Dorsolateral prefrontal cortex (tissue), 122 donors: ENCODE measurements at places on chromosomes 1 and 21.
A peak's percentile ranks its signal among the peaks of the same experiment; 100 is the strongest.

DNA sequence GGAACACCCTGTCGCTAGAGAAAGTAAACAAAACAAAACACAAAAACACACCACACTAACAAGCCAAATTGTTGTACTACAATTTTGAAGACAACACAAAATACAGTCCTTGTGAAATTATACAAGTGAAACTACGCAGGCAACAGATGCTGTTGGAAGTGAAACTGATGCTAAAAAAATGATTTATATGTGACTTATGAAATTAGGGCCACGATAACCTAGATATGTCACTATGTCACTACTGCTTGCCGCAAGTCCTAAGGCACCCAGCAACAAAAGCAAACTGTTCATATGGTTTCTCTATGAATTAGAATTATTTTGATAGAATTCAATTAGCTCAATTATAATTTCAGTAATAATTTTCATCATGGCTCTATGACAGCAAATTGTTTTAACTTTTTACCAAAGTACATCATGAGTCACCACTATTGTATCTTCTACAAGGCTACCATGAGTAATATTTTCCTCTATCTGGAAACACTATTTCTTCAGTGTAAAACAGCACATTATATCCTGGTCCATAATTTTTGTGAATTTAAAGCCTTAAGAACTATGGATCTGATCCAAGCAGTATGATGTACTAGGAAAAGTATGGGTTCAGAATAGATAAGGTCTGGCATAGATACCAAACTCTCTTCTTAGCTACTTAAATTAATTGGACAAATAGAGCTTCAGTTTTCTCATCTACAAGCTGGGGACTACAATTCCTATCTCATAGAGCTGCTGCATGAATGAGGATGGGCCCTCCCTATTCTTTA is 216.3 kb downstream of the COL11A1 start:
- no peak for DNase-seq

DNA sequence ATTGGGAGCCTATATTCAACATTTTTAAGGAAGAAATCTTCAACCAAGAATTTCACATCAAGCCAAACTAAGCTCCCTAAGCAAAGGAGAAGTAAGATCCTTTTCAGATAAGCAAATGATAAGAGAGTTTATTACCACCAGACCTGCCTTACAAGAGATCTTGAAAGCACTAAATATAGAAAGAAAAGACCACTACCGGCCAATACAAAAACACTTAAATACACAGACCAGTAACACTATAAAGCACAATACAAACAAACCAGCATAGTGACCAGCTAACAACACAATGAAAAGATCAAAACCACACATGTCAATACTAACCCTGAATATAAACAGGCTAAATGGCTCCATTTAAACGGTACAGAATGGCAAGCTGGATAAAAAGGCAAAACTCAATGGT is 165.4 kb downstream of the MRPL39 start:
- DNase-seq: no peak

GRCh38 chr1:178864326-178864725 is 6.6 kb downstream of the ANGPTL1 start:
- no peak for DNase-seq

- DNase-seq: no peak
Measured at GRCh38 chr1:198679535-198680173, 40.8 kb downstream of the PTPRC start.

DNA sequence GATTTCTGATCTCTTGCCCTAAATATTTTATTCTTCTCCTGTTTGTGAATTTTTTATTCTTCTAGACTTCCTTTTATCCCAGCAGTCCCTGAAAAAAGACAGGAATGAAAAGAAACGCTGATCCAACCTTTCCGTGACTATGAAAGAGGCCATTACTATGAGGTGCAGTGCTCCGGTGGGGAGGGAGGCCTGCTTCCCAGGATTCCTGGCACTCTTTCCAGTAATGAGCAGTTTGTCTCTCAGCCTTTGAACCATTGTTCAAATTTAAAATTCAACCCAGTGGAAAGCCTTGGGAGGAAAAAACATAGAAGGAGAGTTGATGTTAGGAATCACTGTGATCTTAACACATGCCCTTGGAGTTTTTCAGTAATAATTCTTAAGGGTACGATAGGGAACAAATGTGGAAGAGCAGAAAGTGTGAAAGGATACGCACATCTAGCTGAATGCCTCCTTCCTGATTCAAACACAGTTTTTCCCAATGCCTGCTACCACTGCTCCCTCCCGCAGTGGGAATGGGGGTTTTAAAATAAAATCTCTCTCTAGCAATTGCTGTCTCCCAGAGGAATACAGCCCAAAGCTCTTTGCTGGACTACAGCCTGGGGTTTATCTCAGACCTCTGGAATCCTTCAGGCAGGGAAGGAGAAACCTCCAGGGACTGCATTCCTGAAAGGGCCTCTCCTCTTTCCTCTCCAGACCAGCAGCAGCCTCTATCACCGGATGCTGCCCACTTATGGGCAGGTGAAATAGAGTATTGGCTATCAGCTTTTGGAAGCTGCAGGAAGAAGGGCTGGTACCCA is 6.1 kb downstream of the IER5 start:
- no peak for DNase-seq

- no peak for DNase-seq
Measured at GRCh38 chr1:155241841-155242264, 13.4 kb downstream of the ENTREP3 start.

DNA sequence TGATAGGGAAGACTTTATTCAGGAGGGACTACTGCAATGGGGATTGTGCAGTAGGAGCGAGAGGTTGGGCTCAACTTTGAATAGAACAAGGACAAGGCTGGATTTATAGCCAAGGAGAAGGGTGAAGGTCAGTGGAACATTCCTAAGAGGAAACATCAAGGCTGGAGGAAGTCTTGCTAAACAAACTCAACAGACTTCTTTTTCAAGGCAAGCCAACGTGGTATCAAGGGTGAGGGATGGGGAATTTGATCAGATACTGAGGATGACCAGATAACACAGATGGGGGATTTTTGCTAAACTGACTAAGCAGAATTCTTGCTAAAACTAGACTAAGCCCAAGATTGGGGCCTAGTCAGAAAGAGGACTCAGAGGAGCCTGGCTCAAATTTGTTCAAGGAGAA is 107.3 kb downstream of the DUSP10 start:
- no peak for DNase-seq

DNA sequence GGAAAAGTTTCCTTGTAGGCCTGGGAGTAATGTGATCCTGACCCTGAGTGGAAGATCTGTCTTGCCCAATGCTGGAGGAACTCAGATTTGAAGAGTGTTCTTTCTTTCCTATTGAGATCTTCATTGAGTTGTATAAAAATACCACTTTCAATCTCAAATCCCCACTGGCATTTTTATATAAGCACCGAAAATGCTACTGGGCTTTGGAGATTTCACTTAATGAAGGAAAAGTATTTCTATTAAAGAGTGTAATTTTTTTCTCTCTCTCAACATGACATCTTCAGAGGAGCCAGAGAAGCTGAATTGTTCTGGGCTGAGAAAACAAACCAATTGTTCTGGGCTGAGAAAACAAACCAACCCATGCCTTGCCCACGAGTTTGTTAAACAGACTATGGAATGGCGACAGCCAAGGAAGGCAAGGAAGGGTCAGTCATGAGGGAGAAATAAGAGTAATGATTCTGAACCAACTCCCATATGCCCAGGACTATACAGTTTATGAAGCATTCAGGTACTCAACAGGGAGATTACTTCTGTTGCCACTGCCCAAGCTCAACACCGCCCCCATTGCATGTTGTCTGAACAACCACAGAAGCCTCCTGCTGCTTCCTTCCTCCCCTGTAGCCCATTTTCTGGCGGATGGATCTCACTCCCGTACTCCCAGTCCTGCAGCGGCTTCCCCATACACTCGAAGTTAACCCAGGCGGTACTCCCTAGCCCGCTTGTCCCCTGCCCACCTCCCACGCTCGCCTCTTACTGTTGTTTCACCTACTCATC is 103.2 kb downstream of the BEND5 start:
- DNase-seq: no peak

- DNase-seq: peak; percentile 53
Measured at GRCh38 chr1:54850069-54850730, 36.8 kb downstream of the DHCR24 start.

DNA sequence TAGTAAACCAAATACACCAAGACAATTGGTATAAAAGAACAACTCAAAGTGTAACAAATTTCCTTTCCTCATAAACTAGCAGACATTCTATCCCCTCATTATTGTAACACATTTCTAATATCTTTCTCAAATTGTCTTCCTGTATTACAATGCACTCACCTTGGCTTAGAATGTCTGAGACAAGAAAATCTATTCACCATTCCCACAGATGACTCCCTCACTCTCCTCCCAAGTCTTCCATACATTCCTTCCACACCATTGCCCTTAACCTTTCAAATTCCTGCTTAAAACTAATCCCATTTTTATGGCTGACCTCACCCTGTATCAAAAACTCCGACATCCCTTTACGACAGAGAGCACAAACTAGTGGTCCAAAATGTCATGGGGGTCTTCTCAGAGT is 56.0 kb downstream of the LTN1 start:
- no peak for DNase-seq

- no peak for DNase-seq
Measured at GRCh38 chr21:41500931-41501381, 7.0 kb downstream of the TMPRSS2 start.

DNA sequence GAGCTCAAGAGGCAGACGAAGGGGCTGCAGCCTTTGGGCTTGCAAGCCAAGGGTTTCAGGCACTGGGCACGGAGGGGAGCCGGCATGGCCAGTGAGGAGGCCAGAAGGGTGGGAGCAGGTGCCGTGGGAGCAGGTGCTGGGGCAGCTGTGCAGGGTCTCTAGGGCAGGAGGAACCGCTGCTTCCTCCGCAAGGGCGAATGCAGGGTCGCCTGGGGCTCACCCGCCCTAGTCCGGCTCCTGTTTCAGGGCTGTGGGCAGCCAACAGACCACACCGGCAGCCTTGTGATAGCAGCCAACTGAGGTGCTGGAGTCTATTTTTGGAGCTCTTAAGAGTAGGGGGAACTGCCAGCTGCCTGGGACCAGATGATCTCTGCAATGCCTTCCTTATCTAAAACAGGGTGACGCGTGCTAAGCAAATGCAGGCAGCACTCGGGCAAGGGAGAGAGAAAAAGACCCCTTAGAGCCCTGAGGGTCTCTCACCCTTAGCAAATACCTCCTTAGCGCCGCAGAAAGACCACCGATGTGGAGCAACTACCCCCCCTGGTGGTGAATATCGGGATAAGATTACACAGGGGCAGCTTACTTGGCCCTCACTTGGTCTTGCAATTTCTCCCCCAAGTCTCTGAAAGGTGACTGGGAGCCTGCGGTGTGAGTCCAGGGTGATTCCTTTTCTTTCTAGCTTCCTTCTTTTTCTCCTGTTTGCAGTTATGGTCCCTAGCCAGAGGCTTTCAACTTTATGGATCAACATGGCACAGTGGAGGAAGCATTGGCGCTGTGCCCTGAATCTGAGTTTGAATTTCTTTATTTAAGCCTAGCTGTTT is 20.7 kb upstream of the MAPKAPK2 start:
- peak; percentile 58 for DNase-seq

- peak; percentile 78 for DNase-seq
Measured at GRCh38 chr1:116168277-116169032, 57.3 kb downstream of the MAB21L3 start.

- no peak for DNase-seq
Measured at GRCh38 chr1:39666772-39667171, 5.1 kb downstream of the NT5C1A start.

- DNase-seq: peak; percentile 80
Measured at GRCh38 chr1:206982216-206982615, 12.0 kb upstream of the FCAMR start.

DNA sequence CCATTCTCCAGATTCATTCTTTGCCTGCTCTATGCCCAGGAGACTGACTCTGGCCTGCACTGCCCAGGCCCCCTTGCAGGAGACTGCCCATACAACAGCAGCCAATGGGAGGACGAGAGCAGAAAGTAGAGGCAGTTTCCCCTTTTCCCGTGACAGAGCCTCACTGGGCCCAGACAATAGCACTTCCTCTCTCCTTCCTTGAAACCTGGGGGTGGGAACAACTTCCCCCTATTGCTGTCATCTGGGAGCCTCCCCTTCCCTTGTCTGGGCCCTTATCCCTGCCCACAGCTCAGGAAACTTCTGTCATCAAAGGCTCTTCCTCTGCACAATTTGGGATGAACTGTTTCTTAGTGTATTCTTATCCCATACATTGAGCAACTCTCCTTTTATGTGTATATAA is 60.8 kb upstream of the KCNJ15 start:
- DNase-seq: no peak

DNA sequence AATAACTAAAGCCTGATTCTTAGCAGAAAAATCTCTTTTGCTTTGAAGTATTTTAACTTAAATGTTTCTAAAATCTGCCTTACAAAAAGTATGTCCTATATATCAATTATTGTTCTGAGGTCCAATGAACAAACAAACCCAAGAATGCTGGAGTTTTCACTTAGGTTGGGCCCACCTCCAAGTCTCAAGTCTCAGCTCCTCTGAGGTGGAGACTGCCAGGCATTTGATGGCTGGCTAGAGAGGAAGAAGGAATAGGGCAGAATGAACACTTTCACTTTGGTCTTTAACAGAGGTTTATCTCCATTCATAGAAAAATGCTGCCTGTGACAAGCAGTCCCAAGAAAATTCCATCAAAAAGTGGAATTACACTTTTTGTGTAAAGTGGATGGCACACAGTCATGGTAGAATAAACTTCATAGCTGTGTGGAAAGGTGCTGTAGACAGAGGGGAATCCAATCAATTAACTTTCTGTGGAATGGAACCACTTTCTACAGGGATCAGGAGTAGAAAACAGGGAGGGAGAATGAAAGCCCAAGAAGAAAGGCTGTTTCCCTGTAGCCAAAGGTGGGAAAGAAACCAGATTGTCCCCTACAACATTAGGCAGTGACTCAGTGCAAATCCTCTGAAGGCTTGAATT is 349.4 kb upstream of the RUNX1 start:
- DNase-seq: no peak

DNA sequence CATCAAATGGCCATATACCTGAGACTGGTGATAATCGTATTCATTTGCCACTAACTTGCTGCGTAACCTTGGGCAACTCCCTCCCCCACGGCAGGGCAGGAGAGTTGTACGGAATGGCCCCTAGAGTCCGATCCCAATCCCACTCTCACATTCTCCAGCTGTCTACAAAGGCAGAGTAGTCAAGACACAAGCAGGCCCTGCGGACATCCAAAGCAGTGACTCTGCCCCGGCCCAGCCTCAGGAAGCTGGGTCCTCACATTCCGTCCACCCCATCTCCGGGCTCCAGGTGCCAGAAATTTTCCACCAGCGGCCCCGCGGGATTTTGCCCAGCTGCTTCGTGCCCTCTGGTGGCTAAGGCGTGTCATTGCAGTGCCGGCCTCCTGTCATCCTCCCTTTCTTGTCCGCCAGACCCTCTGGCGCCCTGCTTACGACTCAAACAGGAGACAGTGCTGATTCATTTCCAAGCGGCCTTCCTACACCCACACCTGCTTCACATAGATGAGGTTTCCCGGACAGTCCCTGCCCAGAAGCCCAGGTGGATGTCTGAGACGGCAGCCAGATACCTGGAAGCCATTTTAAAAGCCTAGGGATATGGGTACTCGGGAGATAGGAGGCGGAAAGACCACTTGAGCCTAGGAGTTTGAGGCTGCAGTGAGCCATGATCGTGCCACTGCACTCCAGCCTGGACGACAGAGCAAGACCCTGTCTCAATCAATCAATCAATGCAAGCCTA is 2.9 kb upstream of the S100A2 start:
- peak; percentile 84 for DNase-seq
